ENCODE measurements at places on chromosomes 1 and 21. TPM values are rescaled to one million over a fixed set of nuclear protein-coding genes. Genes with fewer than 3 reads are reported as not detected.

DDAH1 gene
- polyA plus RNA-seq = 127 TPM

GRCh38 chr1:63101336-63101735 is 221.0 kb upstream of the FOXD3 start:
- no peak for DNase-seq

- no peak for DNase-seq
Observed at GRCh38 chr1:207024202-207025145, 8.1 kb downstream of the C1orf116 start.

- DNase-seq = no peak
Observed at GRCh38 chr1:65985393-65986066, 192.8 kb downstream of the PDE4B start.
